Transverse colon (tissue), 4 donors: ENCODE measurements at places on chromosomes 11 and 22.
A peak's percentile ranks its signal among the peaks of the same experiment; 100 is the strongest.

DNA sequence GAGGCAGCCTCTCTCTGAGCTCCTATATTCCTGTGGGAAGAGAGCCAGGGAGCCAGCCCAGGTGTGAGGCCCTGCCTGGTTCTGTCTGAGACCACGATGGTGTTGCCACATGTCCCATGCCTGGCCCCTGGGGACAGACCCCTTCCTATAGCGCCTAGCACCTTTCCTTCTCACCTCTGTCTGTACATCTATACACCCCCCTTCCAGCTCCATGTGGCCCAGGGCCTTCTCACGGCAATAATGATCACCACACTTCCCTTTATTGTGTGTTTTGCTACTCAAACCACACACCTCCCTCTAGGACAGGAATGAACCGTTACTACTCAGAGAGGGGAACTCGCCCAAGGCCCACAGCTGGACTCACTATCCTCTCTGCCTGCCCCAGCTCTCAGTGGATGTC lies 12.8 kb downstream of the CD82 start:
- DNase-seq, result no peak

GRCh38 chr11:57150454-57150917 lies 31.3 kb upstream of the LRRC55 start:
- no peak for DNase-seq

DNA sequence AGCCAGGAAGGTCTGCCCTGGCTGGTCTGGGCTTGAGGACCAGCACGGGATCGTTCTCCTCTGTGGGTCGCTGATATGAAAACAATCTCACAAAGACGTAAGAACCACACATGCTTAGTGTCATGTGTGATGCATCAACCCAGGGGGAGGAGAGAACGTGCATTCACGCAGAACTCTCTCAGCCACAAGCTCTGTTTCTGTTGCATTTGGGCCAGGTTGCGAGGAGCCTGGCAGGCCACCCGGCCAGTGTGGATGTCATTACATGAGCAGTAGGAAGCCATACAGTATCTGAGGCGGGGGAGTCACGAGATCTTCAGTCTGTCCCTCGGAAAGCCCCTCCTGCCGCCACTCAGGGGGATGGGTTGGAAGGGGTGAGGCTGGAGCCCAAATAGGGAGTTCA lies 53.1 kb upstream of the KCNQ1OT1 start:
- DNase-seq, result peak; percentile 2

DNA sequence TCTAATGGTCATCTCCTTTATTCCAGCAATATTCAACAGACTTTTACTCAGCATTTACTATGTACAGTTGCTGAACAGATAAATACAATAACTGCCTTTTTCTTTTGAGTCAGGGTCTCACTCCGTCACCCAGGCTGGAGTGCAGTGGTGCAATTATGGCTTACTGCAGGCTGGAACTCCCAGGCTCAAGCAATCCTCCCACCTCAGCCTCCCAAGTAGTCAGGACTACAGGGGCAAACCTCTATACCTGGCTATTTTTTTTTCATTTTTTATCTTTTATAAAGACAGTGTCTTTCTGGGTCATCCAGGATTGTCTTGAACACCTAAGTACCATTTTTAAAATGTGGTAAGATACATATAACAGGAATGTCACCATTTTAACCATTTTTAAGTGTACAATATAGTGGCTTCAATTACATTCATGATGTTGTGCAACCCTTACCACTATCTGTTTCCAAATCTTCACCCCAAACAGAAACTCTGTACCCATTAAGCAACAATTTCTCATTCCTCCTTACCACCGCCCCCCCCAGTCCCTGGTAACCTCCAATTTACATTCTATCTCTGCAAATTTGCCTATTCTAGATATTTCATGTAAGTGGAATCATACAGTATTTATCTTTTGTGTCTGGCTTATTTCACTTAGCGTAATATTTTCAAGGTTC lies 67.8 kb downstream of the MIAT start:
- DNase-seq, result no peak

DNA sequence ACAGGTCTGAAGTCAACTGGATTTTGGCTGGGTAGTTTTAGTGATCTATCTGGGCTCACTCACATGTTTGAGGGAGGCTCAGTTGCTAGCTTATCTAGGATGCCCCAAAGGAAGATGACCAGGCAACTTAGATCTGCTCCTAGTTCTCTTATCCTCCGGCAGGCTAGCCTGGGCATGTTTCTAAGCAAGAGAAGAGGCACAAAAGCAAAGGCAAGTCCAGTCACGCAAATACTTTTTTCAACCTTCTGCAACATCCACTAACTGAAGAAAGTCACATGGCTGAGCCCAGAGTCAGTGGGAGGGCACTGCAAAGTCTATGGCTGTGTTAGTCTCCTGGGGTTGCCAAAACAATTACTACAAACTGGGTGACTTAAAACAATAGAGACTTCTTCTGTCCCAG lies 32.9 kb upstream of the FSHB start:
- DNase-seq, result no peak

DNA sequence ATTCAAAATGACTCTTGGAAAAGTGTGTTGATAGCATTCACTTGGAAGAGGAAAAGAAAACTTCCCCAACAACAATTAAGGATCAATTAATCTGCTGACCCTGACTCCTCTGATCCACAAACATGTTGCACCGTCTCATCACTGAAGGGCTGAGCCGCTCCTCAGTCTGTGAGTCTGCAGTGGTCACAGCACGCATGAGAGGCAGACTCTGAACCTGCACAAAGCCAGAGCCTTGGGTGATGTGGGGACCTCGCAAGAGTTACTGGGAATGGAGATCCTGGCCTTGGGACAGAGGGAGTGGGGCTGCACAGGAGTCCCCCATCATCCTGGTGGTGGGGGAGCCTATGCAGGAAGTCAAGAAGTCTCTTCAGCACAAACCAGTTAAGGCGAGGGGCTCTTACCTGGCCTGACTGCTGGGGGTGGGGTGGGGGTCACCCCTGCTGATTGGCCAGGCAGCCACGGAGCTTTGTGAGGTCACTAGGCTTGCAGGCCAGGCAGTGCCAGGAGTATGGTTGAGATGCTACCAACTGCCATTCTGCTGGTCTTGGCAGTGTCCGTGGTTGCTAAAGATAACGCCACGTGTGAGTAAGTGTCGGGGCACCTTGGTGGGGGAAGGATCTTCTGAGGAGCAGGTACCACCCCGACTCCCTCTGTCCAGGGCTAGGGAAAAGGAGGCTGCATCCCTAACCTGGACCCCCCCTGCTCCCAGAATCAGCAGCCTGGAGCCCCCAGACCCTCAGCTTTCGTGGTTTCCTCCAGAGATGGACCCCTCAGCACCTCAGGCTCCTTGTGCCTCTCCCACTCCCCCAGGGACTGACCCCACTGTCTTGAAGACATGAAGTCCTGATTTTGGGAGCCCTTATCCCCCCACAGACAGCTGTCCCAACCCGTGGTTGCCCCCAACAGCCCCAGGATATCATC lies at the start of gene ACR:
Gene ACR, plus strand, starts transcription at position 477 of the 921 bp plus-strand sequence. Its CDS starts 32 bp downstream, at position 509.
- no peak for DNase-seq

DNA sequence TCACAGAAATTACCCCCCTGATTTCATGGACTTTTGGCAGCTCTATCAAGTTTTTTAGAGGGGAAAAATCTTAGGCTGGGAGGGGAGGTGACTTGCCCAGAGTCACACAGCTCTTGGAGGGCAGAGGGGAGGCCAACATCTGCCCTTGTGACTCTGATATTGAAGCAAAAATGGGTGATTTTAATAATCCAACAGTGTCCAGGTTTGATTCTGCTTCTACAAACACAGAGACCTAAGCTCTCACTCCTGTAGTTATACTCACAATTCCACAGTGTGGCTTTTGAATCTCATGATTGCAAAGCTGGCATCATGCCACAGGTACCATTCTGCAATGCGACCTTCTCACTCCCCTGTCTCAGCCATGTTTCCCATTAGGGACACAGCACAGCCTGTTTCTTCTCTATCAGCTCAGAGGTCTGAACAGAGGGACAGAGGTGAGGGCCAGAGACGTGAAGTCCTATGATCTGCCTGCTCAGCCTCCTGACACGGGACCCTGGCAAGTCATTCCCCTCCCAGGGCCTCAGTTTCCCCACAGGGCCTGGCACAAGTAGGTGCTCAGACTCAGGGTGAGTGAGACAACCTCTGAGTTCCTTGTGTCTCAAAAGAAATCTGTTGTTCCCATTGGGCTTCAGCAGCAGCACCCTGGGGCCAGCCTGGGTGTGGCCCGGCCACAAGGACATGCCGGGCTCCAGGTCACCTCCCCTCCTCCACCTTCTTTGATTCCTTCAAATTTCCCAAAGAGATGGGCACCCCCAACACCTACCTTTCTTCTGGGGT lies 766 bp downstream of the APOL2 start:
- peak; percentile 43 for DNase-seq

- DNase-seq, result peak; percentile 98
These were observed at the start of gene TAF10 for GRCh38 chr11:6612213-6613041. TAF10 (minus strand) TSS chr11:6612216; CDS start chr11:6612189, 27 bp downstream.
